ENCODE measurements at places on chromosomes 6 and 20.

- no peak for DNase-seq
Observed at GRCh38 chr6:138331984-138332383, 45.7 kb upstream of the SMIM28 start.

DNA sequence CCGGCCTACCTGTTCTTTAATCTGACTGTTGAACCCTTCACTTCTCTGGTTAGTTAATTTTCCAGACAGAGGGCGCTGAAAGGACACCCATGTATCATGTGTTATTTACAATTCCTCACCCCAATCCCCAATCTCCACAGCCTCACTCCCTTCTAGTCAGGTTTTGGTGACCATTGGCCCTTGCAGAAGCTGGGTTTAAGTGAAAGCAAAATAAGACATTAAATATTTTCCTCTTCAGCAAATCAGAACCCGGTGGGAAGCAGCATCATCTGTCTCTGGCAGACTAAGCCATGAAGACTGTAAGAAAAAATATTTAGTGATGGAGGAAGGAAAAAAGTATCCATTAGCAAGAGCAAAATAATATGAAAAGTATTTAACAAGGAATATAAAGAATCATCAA, 9.4 kb upstream of the HLA-DQA1 start:
- no peak for DNase-seq

DNA sequence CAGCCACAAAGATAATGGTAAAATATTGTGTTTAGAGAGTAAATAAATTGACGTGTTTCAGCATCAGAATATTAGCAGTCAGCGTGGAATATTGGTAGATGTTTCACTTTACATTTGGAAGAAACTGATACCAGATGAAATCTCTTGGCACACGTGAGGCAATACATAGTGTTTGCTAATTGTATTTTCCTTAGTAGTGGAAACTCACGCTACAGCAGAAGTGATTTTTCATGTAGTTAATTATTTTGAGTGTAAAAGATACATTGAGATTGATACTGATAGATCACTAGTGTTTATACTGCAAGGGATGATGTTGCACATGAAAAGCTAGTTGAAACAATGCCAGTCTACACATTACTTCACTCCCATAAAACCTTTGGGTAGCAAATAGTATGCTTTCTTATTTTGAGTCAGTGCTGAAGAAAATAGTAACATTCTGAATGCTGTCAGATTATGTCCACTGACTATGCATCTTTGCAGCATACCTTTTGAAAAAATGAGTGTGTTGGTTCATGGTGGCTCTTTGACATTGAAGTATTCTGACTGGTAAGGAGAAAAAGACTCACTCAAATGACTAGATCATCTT, 59.3 kb downstream of the CD2AP start:
- DNase-seq = no peak

DNA sequence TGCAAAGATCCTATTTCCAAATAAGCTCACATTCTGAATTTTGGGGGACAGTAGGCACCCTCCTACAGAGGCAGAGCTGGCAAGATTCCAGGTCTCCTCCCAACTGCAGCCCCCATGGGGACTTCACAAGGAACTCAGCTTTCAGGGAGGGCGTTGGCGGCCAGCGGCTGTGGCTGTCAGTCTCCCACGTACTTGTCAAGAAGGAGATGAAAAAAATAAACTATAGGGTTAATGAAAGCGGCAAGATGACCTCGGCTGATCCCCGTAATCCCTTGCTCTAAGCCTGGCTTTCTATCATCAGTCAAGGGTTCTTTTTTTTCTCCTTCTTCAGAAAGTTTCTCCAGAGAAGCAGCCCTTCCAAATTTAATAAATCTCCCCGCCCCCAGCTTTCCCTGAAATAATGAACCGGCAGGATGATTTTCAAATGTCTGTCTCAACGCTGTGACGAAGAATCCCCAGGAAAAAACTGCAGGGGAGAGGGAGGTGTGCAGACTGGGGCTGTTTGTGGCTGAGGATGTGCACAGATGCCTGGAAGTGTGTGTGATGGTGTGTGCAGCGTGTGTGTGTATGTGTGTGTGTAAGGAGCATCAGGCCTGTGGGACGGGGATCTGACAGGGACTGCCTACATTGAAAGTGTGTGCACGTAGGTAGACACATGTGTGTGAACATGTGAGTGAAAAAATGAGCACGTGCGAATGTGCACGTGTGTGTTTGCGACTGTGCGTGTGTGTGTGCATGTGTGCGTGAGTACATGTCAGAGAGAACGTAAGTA, 78.7 kb downstream of the SLC2A10 start:
- peak; percentile 68 for DNase-seq

- DNase-seq = no peak
Observed at GRCh38 chr20:21183722-21184121, 57.8 kb downstream of the KIZ start.

DNA sequence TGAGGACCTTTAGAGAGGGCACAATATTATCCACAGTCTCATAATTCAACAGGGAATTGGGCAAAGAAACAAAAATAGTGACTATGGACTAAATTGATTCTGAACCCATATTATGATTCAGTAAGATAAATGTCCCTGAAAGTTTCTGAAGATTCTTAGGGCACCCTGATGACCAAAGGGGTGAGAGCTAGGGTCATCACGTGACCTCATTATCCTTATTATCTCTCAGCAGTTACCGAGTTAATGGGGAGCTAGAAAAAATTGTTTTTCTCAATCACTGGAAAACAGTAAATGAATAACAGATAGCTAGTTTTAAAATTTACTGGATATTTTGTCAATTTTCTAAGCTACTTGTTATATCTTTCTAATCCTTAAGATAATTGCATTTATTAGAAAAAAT, 639.5 kb downstream of the PRKN start:
- DNase-seq = no peak
